ENCODE measurements at places on chromosomes 2 and 18. TPM values are rescaled to one million over a fixed set of nuclear protein-coding genes. Genes with fewer than 3 reads are reported as not detected.

DNA sequence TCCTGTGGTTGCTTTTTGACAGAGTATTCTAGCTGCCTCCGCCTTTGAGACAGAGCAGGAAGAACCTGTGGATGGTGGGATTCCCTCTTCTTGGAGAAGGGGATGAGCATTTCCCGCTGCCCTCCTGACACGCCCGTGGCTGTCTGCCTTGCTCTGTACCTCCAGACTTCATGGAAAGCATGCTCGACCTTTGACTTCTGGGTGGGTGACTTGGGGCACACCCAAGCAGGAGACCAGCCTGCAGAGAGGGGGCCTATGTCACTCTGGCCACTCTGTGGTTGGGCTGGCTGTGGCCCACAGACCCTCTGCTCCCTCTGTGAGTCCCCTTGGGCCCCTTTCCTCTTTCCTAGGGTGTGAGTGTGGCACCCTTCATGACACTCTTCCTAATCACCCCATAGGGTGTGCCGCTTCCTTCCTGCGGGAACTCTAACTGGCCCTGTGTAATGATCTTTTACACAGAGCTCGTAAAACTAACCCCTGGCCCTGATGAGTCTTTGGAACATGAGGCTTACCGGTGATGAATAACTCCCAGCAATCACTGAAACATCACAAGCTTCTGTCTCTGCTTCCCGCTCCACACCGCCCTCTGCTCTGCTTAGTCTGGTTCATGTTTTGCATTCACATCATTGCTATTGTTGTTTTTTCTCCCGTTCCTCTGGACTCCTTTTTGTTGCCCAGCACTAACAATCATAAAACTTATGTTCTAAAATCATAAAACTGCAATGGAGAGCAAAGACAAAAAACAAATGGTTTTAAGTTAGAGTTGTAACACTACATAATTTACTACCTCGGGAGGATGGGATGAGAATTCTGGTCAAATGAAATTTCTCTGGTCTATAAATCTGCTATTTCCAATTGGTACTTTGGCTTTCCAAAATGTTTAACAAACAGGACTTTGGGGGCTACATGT, 101.1 kb downstream of the SH3YL1 start:
- no peak for DNase-seq

Gene NLRC4
- polyA plus RNA-seq: not detected

Gene MDH1B
- 0.91 TPM for polyA plus RNA-seq

- DNase-seq: no peak
Measured at GRCh38 chr18:23550898-23551297, 35.4 kb downstream of the NPC1 start.

- DNase-seq: no peak
Measured at GRCh38 chr2:235957251-235957650, 210.9 kb downstream of the GBX2 start.

Gene ATOH8
- polyA plus RNA-seq: not detected

Gene DBI
- 446 TPM for polyA plus RNA-seq

- DNase-seq: no peak
Measured at GRCh38 chr2:238456449-238456848, 29.7 kb downstream of the ASB1 start.

GRCh38 chr2:154640000-154640399, 58.5 kb upstream of the KCNJ3 start:
- no peak for DNase-seq

- DNase-seq: no peak
Measured at GRCh38 chr18:48777026-48777743, 173.6 kb downstream of the SMAD7 start.

Gene INHA
- 0.79 TPM for polyA plus RNA-seq

GRCh38 chr2:86075886-86076285, 29.8 kb downstream of the POLR1A start:
- no peak for DNase-seq

Gene UGT1A5
- polyA plus RNA-seq: 1.3 TPM

DNA sequence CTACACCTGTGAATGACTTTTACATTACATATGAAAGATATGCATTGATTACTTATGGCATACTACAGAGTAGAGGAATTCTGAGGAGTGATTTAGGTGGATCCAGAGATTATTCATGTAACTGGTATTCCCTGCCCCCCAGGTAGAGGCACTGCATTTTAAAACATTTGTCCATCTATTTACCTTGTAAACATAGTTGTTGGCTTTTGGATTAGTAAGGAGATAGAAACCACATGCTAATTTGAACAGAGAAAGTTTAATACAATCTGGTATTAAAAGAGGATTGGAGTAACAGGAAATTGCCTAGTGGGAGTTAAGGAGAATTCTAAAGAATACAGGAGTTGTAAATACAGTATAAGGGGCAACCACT, 15.9 kb downstream of the GALNT3 start:
- DNase-seq: no peak

GRCh38 chr2:188415754-188416083, 124.0 kb downstream of the GULP1 start:
- DNase-seq: no peak

Gene REG3A
- polyA plus RNA-seq: not detected

DNA sequence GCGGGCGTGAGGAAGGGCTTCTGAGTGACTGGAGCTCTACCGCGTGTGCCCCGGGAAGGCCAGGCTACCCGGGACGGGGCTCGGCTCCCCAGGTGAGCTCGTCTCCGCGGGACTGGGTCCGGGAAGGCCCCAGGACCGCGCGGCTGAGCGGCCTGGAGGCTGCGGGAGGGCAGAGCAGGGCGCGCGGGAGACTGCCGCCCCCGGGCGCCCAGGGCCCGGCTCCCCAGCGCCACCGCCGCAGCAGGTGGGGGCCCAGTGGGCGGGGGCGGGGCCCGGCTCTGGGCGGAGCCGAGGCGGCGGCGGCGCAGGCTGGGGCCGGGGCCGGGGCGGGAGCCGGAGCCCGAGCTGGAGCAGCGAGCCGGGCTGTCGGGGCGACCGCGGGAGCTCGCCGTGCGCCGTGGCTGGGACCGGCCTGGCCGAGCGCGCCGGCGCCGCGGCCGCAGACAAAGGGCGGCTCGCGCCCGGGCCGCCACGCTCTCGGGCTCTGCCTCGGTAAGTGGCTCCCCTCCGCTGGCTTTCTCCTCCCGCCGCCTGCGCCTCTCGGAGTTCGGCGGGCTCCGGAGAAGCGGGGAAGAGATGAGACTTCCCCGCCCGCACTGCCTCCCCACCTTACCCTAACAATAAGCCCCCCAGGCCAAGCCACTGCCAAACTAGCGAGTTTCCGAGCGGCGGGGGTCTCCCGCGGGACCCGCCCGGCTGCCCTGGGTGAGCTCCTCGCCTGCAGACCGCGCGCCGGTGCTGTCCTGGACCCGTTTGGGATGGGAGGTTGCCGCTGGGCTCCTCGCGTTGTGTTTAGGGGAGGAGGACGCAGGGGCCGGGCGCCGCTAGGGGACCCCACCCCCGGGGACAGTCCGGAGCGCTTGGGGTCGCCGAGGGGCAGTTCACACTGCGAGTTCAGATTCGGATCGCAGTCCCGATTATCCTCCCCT, at the start of gene MAPK4:
TSS of gene MAPK4 (plus strand) at position 336 of the 929 bp plus-strand sequence. CDS start 103,872 bp downstream, outside the sequence.
- DNase-seq: no peak

Gene ADGRF3
- polyA plus RNA-seq: 0.27 TPM

Gene DOK6
- polyA plus RNA-seq: not detected

Gene MERTK
- polyA plus RNA-seq: 0.14 TPM

GRCh38 chr18:26383454-26384270, 157.4 kb downstream of the TAF4B start:
- DNase-seq: no peak

Gene COX7A2L
- 172 TPM for polyA plus RNA-seq

Data from keratinocyte (primary cell).